ENCODE measurements at places on chromosomes 7 and 10. TPM values are rescaled to one million over a fixed set of nuclear protein-coding genes. Genes with fewer than 3 reads are reported as not detected.

The DNAH11 gene
- total RNA-seq, result 0.15 TPM

The PIK3AP1 gene
- 0.67 TPM for total RNA-seq

The IDI2 gene
- not detected for total RNA-seq

The SPDYE5 gene
- total RNA-seq, result not detected

The LIPN gene
- total RNA-seq, result not detected

The LIPA gene
- 44.5 TPM for total RNA-seq

The NPSR1 gene
- not detected for total RNA-seq

All from A549 treated with CORT108297 at 1 μM for 4 hours (cell line).